Right renal cortex interstitium (tissue), 3 donors: ENCODE measurements at places on chromosomes 3 and 15. TPM values are rescaled to one million over a fixed set of nuclear protein-coding genes. Genes with fewer than 3 reads are reported as not detected.

GRCh38 chr15:74651242-74651741 is 35.7 kb downstream of the CLK3 start:
- DNase-seq = no peak

GRCh38 chr3:160454995-160455394 is 5.4 kb upstream of the TRIM59 start:
- DNase-seq = no peak

The HYAL2 gene
- 62.7 TPM for polyA plus RNA-seq

The EAF2 gene
- polyA plus RNA-seq = 9.3 TPM

DNA sequence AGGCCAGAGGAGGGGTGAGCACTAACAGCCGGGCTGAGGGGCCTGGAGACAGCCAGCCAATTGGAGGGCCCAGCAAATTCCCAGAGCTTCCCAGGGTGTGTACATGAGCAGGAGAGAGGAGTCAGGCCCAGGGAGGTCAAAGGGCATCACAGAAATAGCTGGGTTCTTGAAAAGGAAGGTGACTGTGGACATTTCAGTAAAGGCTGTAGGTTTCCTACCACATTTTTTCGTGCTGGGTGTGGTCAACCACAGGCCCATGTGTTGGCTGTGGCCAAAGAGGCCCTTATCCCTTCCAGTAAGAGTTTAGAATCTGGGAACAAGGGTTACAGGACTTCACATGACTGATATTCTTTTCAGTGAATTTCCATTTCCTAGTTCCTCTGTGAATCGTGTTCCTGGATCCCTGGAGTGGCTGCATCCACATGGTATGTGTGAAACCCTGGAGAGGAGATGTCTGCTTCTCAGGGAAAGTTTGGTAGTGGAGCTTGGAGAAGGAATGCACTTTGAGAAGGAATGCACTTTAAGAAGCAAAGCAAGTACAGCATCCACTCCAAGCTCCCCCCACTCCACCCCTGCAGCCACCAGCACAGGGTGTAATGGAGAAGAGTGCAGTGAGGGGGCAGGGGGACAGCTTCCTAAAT is 73.2 kb upstream of the HEG1 start:
- no peak for DNase-seq
